Stimulated activated CD8-positive, alpha-beta memory T cell treated with anti-CD3 and anti-CD28 coated beads, Interleukin-15, amount 100 ng/mL, for 24 hours (primary cell): ENCODE measurements at places on chromosomes 7 and 10.

- DNase-seq: no peak
These were observed 257.1 kb downstream of the GLI3 start for GRCh38 chr7:41979834-41980307.

GRCh38 chr10:48309711-48310226 lies 3.3 kb downstream of the MAPK8 start:
- no peak for DNase-seq

DNA sequence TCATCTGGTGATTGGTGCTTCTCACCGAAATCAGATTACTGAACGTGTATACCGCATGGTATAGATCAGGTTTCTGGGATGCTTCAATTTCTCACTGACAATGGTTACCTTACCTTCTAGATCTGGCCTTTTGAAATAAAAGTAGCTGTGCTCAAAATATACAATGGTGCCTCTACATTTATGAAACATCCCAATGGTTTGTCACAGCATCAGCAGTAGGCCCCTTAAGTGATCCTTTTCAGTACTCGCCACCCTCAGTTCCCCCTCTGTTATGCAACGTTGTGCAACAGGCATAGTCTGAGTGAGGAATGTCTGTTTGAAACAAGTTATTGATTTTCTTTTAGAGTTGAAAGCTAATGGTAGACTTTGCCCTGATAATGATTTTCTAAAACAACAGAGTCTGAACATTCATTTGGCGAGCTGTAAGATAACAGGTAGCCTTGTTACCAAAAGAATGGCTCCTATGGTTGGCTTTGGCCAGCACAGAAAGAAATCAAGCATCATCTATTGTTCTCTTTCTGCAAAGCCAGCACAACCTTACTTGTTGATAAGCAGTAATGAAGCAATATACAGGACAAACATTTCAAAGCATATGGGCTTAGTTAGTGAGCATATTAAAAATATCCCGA lies 693.9 kb downstream of the PARD3 start:
- DNase-seq: no peak

DNA sequence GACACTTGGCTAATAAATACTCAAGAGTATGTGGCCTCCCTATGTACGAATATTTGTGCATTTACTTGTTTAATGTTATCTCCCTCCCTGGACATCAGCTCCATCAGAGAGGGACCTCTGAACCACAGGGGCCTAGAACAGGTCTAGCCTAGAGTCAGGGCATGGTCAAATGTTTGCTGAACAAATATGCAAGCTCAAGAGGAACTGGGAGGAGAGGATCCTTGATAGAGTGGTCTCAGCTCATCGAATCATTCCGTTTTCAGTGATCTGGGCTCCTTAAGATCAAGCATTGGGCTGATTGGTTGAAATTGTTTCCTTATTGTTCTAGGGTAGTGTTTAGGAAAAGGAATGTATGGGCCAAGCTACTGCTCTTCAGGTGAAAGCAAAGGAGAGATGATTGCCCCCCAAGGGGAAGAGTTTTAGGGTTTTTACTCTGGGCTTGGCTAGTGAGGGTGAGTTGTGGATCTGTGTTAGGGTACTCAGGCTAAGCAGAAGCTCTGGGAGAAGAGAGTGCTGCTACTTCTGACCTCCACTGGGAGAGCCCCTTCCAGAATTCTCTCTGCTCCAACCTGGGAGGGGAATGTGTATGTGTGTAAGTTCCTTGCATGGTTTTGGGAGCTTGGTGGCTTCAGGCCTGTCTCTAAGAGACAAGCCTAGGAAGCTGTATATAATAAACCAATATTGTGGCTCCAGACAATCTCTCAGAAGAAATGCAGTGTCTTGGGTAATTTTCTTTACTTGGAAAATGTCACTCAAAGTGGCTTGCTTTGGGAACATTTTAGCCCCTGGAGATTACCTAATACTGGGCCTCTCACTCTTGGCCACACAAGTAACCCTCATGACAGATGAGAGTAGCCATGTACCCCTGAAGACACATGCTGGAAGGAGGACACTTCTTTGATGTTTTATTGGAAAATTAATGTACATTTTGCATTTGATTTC lies 110.0 kb downstream of the EMX2 start:
- no peak for DNase-seq

GRCh38 chr7:127771707-127772106 lies 119.7 kb downstream of the SND1 start:
- no peak for DNase-seq

- DNase-seq: no peak
These were observed 3.7 kb downstream of the HBP1 start for GRCh38 chr7:107172276-107173032.
